Activated CD4-positive, alpha-beta memory T cell treated with anti-CD3 and anti-CD28 coated beads for 36 hours (primary cell): ENCODE measurements at places on chromosomes 5 and 9. TPM values are rescaled to one million over a fixed set of nuclear protein-coding genes. Genes with fewer than 3 reads are reported as not detected.

- peaks cover 79% of the 10 kb centered on the region for H3K36me3 ChIP-seq
- no peaks in the 10 kb centered on the region for H3K27me3 ChIP-seq
- peaks cover 10% of the 10 kb centered on the region for H3K4me1 ChIP-seq
- no peak overlapping the region for H3K4me3 ChIP-seq
- DNase-seq = no peak
- peak overlapping the region; percentile 50 for H3K27ac ChIP-seq
Observed at GRCh38 chr9:92245005-92245797, 48.3 kb downstream of the IARS1 start.

- H3K27me3 ChIP-seq = no peaks in the 10 kb centered on the region
- H3K4me1 ChIP-seq = peaks cover 2% of the 10 kb centered on the region
- H3K4me3 ChIP-seq = no peak overlapping the region
- DNase-seq = no peak
Observed at GRCh38 chr9:95438561-95439357, 78.0 kb downstream of the PTCH1 start.

DNA sequence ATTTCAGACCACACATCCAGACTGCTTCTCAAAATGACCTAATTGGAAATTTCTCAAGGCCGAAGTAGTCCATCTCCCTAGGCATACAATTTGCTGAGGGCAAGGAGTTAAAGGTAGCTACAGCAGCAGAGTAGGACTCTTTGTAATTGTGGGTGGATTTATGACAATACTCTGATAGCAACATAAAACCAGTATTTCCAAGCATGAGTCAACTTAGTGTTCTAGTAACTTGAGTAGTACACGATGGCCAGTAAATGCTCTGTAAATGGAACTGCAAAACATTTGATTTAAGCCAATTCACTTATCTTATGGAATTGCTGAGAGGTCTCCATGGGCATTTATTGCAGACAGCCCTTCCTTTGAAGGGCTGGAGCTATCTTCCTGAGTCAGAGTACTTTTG, 352.2 kb downstream of the PLK2 start:
- H3K4me3 ChIP-seq = no peak overlapping the region
- H3K36me3 ChIP-seq = no peaks in the 10 kb centered on the region
- no peak for DNase-seq
- peaks cover 6% of the 10 kb centered on the region for H3K27me3 ChIP-seq
- no peaks in the 10 kb centered on the region for H3K4me1 ChIP-seq

DNA sequence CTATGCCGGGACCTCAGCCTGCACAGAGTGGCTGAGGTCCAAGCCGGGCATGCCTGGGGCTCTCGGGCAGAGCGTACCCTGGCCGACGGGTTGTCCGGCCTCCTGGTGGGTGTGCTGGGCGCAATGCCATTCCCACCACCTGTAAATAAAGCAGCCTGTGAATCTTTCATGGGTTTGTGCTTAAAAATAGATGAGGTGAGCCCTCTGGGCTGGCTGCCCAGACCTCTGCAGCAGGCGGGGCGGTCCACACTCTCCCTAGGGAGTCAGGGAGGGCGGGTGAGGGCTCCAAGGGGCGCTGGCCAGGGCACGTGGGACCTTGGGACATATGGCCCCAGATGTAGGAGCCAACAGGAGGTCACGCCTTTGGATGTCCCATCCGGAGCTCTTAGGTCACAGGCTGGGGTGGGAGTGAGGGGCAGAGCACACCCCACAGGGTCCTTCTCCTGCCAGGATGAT, 3.6 kb upstream of the AGPAT2 start:
- peaks cover 12% of the 10 kb centered on the region for H3K27me3 ChIP-seq
- no peak overlapping the region for H3K27ac ChIP-seq
- no peak overlapping the region for H3K4me3 ChIP-seq
- no peaks in the 10 kb centered on the region for H3K4me1 ChIP-seq

- H3K36me3 ChIP-seq = no peaks in the 10 kb centered on the region
- no peak within 1 kb of the TSS for H3K27ac ChIP-seq
- peaks cover 8% of the 10 kb centered on the region for H3K4me1 ChIP-seq
- no peak for DNase-seq
- no peak within 1 kb of the TSS for H3K4me3 ChIP-seq
- H3K27me3 ChIP-seq = peaks cover 34% of the 10 kb centered on the region
Observed at GRCh38 chr5:11904265-11904906, at the start of gene CTNND2. TSS of gene CTNND2 (minus strand) at chr5:11904446. CDS start at chr5:11903853, 593 bp downstream.

GRCh38 chr9:133375116-133375723, 640 bp downstream of the SURF4 start:
- peaks cover 43% of the 10 kb centered on the region for H3K4me1 ChIP-seq
- H3K27me3 ChIP-seq = no peaks in the 10 kb centered on the region
- H3K27ac ChIP-seq = peak overlapping the region; percentile 96

- peaks cover 16% of the 10 kb centered on the region for H3K4me1 ChIP-seq
- no peaks in the 10 kb centered on the region for H3K36me3 ChIP-seq
- no peak overlapping the region for H3K27ac ChIP-seq
- peaks cover 6% of the 10 kb centered on the region for H3K27me3 ChIP-seq
- no peak overlapping the region for H3K4me3 ChIP-seq
Observed at GRCh38 chr9:104088416-104088815, 5.7 kb upstream of the SMC2 start.

DNA sequence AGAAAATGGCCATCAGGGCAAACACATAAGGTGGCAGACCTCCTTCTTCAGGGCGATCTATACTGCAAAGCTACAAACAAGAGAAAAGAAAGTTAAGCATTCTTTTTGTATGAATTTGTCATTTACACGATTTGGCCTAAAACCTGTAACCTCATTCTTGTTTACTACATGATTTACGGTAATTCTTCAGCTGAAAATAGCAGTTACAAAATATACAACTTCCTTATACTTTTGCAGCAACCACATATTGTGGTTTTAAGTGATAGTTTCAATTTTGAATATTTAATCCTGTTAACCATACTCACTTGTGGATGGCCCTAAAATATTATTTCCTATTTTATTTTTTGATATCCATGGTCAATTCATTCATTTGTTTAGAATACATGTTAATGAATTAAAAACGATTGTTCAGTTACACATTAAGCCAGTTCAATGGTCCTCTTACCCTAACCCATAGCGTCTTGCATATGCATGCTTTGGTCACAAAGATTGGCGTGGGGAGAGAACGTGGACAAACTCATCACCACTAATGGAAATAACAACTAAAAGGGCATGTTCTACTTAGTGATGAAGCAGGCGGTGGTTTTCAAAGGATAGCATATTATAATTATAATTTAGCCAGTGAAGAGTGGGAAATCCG, 16.6 kb downstream of the TUT7 start:
- no peak overlapping the region for H3K27ac ChIP-seq
- no peak for DNase-seq
- H3K36me3 ChIP-seq = peaks cover 79% of the 10 kb centered on the region
- H3K4me3 ChIP-seq = peak overlapping the region; percentile 36
- no peaks in the 10 kb centered on the region for H3K27me3 ChIP-seq

Gene NIM1K
- 0.75 TPM for total RNA-seq

Gene MAMDC2
- total RNA-seq = not detected

DNA sequence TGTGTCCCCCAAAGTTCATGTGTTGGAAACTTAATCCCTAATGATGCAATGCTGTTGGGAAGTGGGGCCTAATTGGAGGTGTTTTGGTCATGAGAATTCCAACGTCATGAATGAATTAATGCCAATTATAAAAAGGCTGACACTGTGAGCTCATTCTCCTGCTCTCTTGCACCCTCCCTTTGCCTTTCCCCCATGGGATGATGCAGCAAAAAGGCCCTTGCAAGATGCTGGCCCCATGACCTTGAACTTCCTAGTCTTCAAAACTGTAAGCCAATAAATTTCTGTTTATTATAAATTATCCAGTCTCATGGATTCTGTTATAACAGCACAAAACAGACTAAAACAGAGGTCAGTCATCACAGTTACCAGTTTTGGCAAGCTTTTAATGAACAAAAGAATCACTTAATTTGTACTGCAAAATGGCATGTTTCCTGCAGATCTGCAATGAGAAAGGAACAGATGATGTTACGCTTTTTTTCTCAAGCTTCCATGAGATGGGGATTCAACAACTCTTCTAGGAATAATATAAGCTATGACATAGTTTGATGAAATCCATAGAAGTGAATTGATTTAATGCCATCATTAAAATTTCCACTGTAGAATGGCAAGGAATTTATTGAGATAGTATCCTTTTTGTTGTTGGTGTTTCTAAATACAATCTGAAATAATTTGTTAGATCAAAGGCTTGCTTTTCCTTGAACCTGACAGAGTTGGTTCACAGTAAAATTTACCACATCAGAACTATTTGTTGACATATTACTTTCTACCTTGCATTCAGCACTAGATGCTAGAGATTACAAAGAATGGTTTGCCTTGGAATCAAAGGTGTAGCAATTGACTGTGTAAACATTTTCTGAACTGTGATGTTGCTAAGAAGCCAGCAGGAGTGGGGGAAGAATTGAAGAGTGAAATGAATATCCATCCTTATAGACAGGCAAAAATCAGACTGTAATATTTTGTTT, 29.3 kb upstream of the RFK start:
- DNase-seq = no peak
- H3K27me3 ChIP-seq = no peaks in the 10 kb centered on the region
- H3K36me3 ChIP-seq = no peaks in the 10 kb centered on the region
- peaks cover 27% of the 10 kb centered on the region for H3K4me1 ChIP-seq
- peak overlapping the region; percentile 74 for H3K27ac ChIP-seq

- peaks cover 6% of the 10 kb centered on the region for H3K27me3 ChIP-seq
- no peaks in the 10 kb centered on the region for H3K4me1 ChIP-seq
- H3K27ac ChIP-seq = no peak overlapping the region
- no peak for DNase-seq
Observed at GRCh38 chr5:135269931-135270421, 129.1 kb downstream of the MACROH2A1 start.

Gene TPPP
- total RNA-seq = 0.53 TPM

Gene APC
- total RNA-seq = 20.1 TPM

Gene CARTPT
- total RNA-seq = not detected

DNA sequence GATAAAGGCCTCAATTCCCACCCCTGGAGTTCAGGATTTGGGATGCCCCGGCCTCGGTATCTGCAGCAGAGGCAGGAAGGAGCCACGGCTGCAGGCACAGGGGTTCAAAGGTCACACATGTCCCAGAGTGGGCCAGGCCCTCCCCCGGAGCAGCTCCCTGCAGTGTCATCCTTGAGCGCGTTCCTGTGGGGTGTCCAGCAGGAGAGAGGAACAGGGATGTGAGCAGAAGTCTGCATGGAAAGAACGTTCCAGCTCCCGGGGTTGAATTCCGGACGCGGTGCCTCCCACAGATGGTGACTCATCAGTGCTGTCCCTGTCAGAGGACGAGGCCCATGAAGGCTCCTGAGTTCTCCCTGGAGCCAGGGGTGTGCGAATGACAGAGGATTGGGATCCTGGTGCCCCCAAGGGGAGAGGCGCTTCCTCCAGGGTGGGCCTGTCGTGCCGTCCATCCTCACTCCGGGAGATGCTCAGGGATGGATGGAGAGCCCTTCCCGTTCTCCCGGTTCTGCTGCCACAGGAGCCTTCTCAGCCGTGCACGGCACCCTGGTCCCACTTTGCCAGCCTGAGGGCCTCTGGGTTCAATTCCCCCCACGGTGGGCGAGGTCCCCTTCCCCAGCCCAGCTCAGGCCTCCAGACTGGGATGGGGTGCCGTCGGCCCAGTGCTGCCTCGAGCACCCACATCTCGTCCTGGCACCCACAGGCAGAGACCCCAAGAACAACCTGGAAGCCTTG, 3.1 kb downstream of the LCN1 start:
- no peak overlapping the region for H3K27ac ChIP-seq
- H3K36me3 ChIP-seq = no peaks in the 10 kb centered on the region
- no peak for DNase-seq
- H3K4me3 ChIP-seq = no peak overlapping the region

- no peaks in the 10 kb centered on the region for H3K36me3 ChIP-seq
- H3K4me1 ChIP-seq = no peaks in the 10 kb centered on the region
- H3K27me3 ChIP-seq = peaks cover 4% of the 10 kb centered on the region
- H3K27ac ChIP-seq = no peak overlapping the region
Observed at GRCh38 chr9:77521091-77521490, 127.0 kb downstream of the GNA14 start.

DNA sequence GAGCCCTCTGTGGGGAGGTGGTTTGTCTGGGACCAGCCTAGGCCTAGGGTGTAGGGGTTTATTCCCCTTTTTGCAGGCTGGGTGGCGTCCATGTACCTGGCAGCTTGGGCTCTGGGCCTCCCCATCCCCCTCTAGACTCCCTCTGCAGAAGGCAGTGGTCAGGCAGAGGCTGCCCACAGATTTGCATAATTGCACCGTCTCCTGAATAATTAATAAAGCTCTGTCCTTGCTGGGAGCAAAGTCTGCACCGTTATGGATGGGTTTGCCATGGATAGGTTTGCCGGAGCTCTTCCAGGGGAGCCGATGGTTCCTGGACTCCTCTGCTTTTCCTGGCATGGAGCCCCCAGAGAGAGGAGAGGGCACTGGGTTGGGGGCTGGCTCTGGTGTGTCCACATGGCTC, 60.4 kb downstream of the DAB2IP start:
- H3K36me3 ChIP-seq = no peaks in the 10 kb centered on the region
- H3K4me3 ChIP-seq = no peak overlapping the region
- no peaks in the 10 kb centered on the region for H3K27me3 ChIP-seq
- no peak for DNase-seq
- H3K4me1 ChIP-seq = no peaks in the 10 kb centered on the region

Gene OSMR
- total RNA-seq = 0.10 TPM

DNA sequence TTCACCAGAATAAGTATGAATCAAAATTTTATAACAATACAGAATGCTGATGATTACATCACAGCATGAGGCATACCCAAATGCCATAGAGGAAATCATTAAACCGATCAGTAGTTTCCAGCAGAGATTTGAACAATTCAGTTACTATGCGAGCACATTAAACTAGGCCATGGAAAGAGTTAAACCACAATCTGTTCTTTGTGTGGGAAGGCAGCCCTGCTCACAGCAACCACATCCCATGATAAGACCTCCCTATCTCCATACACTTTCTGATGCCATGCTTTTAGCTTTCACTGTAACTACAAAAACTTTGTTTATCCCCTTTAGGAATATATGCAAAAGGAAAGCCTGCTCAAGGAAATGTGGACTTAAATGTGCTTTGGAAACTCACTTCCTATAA, 4.5 kb downstream of the NFIB start:
- peaks cover 7% of the 10 kb centered on the region for H3K36me3 ChIP-seq
- H3K27ac ChIP-seq = no peak overlapping the region
- DNase-seq = no peak
- no peak overlapping the region for H3K4me3 ChIP-seq

Gene DAB2
- total RNA-seq = not detected

Gene SEMA5A
- total RNA-seq = 0.48 TPM

Gene PCDHGA2
- not detected for total RNA-seq

GRCh38 chr5:168883281-168883741, 304.1 kb upstream of the PANK3 start:
- H3K27me3 ChIP-seq = no peaks in the 10 kb centered on the region
- no peaks in the 10 kb centered on the region for H3K36me3 ChIP-seq
- no peaks in the 10 kb centered on the region for H3K4me1 ChIP-seq
- H3K4me3 ChIP-seq = no peak overlapping the region
